Uterus (tissue), 4 donors: ENCODE measurements at places on chromosomes 6 and 20. TPM values are rescaled to one million over a fixed set of nuclear protein-coding genes. Genes with fewer than 3 reads are reported as not detected.

Gene CRIP3
- total RNA-seq: 2.7 TPM

Gene SNRNP48
- 12.6 TPM for total RNA-seq

Gene HLA-DQA2
- total RNA-seq: not detected

Gene SMLR1
- not detected for total RNA-seq
